Activated T-helper 1 cell treated with anti-CD3 and anti-CD28 coated beads, Interleukin-12 subunit alpha, Interleukin-12 subunit beta, Interleukin-2, Interleukin-4 antibody, amounts not matched to agents 30 ng/mL and 10 ng/mL and 1 ng/mL, durations not matched to agents 14 hours and 24 hours and 36 hours (primary cell): ENCODE measurements at places on chromosomes 16 and 17. TPM values are rescaled to one million over a fixed set of nuclear protein-coding genes. Genes with fewer than 3 reads are reported as not detected.

Gene ARSG
- total RNA-seq, result 5.5 and 6.7 TPM in 2 replicates

Gene HOXB7
- total RNA-seq, result 0.49 and 0.51 TPM in 2 replicates

Gene AHSP
- not detected in 2 replicates for total RNA-seq

DNA sequence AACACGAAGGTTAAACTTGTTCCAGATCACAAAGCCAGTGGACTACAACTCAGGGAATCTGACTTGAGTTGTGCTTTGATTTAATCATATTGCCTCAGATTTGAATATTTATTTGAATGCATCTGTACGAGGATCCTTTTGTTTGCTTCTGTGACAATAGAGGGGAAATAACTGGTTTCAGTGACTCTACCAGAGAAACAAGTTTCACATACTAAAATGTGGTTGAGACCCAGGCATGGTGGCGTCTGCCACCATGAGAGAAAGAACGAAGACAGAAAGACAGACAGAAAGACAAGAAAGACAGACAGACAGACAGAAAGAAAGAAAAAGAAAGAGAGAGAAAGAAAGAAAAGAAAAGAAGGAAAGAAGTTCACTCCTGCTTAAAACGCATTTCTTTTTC is 24.0 kb downstream of the YWHAE start:
- no peak for DNase-seq

DNA sequence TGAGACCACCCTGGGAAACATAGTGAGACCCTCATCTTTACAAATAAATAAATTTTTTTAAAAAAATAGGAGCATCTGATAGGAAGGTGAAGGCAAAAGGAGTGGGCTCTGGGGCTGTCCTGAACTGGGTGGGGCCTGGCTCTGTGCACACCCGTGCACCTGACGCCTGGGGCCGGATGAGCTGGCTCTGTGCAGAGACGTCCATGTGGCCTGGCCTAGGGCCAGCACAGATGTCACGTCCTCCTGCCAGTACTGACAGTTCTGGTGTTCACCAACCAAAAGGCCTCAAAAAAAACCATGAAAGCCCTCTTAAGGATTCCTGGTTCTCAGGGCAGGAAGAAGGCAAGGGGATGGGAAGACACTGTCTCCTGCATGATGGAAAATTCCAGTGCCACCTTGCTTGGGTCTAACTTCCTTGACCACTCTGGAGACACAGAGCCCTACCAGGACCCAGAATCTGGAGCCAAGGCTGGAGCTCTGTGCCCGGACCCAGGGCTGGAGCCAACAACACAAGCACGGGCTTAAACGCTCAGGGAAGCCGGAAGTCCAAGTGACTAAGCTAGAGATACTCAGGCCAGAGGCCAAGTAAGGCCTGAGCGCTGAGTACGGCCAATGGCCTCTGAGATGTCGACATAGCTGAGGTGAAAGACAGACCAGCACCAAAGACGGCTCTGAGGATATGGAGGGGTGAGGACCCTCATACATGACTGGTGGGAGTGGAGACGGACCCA is 32.9 kb downstream of the COPRS start:
- DNase-seq, result no peak

DNA sequence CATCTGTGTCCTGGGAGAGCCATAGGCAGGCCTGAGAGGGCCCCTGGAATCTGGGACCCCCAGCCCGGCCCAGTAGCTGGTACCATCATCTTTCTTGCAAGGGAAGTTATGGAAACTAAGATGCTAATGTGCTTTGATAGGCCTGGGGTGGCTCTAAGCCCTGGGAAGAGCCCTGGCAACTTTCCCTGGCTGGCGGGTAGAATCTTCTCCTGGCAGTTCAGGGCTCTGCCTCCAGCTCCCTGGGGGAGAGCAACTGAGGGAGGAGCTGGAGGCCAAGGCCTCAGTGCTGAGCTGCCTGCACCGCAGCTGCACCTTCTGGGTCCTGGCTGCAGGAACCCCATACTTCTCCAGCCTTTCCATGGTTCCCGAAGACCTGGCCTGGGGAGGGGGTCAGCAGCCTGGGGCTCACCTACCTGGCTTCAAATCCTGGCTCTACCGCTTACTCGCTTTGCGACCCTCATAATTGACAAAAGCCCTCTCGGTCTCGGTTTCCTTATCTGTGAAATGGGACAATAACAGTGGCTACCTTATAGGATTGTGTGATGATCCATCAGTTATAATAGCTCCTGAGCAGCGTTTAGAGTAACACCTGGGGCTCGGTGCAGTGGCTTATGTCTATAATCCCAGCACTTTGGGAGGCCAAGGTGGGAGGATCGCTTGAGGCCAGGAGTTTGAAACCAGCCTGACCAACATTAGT is 333.7 kb downstream of the SEC14L1 start:
- no peak for DNase-seq

DNA sequence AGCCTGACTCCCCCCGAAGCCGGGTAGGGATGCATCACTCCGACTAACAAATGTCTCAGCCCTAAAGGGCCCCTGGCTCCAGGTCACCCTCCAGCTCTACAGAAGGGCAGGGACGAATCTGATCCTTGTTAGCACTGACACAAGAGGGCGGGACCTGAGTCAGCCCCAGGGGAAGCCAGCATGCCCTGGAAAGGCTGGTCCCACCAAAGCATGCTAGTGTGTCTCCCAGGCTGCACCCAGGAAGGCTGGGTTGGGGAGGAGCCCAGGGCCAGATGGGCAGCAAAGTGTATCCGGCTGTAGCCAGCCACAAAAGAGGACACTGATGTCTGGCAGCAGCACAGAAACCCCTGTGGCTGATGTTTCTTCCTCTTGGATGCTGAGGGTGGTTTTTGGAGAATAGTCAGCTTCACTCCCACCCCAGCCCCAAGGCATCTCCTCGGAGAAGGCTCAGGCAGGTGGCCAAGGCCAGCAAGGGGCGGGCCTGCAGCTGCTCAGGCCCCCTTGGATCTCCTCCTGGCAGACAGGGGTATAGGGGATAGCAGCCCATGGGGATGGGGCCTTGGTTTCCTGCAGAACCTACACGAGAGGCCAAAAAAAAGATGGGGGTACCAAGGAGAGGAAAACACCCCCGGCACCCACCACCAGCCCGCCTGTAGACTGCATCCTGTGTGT is 11.0 kb downstream of the NATD1 start:
- DNase-seq, result no peak

DNA sequence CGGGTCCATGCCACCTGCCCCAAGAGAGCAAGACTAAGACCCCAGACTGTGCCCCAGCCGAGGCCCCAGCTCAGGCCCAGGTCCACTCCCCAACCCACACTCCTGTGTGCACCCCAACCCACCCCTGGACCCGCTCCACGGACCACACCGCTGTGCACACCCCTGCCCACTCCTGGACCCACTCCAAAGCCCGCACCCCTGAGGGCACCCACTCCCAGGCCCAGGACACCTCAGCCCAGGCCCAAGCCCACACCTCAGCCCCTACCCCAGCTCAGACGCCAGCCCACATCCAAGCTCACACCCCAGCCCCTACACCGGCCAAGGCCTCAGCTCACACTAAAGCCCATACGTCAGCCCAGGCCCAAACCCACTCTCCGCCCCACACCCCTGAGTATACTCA is 1.1 kb downstream of the SPEM3 start:
- DNase-seq, result no peak

GRCh38 chr16:10362077-10362863 is 23.6 kb upstream of the ATF7IP2 start:
- peak; percentile 11 for DNase-seq

- DNase-seq, result no peak
Measured at GRCh38 chr16:58828901-58829545, 94.9 kb upstream of the GOT2 start.

- no peak for DNase-seq
Measured at GRCh38 chr16:31527734-31528274, at the start of gene AHSP. Gene AHSP (plus strand): TSS chr16:31527900. CDS start chr16:31528140, 240 bp downstream.

GRCh38 chr17:47712330-47713023 is 18.5 kb downstream of the TBKBP1 start:
- no peak for DNase-seq

DNA sequence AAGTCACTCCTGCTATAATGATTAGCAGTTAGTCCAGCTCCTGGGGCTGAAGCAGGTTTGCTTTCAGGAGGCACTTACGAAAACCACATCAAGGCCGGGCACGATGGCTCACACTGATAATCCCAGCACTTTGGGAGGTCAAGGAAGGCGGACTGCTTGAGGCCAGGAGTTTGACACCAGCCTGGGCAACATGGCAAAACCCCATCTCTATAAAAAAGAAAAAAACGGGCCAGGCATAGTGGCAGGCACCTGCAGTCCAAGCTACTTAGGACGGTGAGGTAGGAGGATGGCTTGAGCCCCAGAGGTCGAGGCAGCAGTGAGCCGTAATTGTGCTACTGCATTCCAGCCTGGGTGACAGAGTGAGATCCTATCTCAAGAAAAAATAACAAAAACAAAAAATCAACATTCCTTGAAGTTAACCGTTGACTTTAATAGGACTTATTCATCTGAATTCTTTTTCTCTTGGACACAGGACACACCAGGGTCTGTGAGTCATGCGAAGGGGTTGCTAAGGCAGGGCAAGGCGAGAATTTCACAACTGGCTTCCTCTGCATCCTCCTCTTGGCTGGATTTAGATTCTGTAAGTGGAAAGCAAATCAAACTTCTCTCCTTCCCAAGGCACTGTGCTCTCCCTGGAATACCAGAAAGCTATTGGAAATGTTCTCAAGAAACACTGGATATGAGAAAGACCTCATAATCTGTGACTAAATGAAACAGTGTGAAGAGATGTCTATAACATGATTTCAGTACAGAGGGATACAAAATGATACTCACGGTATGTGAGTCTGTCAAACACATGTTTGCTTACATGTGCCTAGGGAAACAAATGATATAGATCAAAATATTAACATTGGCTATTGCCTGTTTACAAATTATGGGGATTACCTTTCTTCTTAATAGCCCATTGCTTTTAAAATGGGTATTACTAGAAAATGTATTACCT is 99.5 kb downstream of the SYCE1L start:
- no peak for DNase-seq

DNA sequence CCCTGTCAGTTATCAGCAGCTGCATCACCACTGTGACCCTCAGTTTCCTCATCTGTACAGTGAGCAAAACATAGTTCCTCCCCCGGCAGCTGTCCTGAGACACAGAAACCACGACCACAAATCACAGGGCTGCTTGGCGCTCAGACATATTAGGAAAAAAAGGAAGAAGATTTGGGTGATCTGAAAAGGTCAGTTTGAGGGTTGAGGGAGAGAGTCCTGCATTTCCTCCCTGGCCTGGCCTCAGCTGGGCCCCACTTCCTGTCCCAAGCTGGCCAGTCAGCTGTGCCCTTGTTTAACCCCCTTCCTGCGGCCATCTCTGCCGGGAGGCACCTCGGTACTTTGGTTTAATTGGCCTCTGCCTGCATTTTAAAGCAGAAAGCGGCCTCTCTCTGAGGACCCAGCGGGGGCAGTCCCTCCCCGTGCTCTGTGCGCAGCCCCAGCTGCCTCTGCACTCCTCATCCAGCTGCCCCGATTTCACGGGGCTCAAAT is 24.0 kb upstream of the CIBAR2 start:
- no peak for DNase-seq

GRCh38 chr16:867421-868385 is 67.2 kb upstream of the GNG13 start:
- no peak for DNase-seq

DNA sequence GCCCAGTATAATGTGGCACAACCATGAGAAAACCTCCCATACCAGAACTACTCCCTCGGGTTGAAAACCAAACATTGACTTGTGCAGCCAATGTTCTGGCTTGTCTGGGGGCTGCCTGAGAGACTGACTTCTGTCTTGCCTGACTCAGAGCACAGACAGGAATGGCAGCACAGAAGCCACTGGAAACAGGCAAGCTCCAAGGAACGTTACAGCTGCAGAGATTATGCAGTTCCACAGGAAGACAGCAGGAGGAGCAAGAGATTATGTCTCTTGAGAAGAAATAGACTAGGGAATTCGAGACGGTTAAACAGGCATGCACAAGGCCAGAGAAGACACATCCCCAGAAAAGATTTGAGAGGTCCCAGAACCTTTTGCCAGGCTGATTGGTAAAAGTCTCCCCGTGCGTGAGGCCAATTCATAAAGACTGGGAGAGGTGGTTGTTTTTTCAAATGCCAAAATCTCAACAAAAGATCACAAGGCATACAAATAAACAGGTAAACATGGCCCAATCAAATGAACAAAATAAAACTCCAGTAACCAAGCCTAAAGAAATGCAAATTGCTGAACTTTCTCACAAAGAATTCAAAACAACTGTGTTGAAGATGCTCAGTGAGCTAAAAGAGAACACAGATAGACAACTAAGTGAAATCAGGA is 90.6 kb upstream of the CDH5 start:
- no peak for DNase-seq

- peak; percentile 16 for DNase-seq
Measured at GRCh38 chr16:83215406-83216001, 588.7 kb downstream of the CDH13 start.

- no peak for DNase-seq
Measured at GRCh38 chr17:44927696-44928095, 12.4 kb upstream of the GFAP start.
